CD4-positive, alpha-beta T cell treated with Interleukin-21 for 1 hour (primary cell): ENCODE measurements at places on chromosomes 4 and X.
A peak's percentile ranks its signal among the peaks of the same experiment; 100 is the strongest.

- DNase-seq: no peak
These were observed 42.1 kb upstream of the HOPX start for GRCh38 chr4:56723201-56723605.

GRCh38 chr4:105651884-105652283, 56.6 kb downstream of the INTS12 start:
- no peak for DNase-seq

DNA sequence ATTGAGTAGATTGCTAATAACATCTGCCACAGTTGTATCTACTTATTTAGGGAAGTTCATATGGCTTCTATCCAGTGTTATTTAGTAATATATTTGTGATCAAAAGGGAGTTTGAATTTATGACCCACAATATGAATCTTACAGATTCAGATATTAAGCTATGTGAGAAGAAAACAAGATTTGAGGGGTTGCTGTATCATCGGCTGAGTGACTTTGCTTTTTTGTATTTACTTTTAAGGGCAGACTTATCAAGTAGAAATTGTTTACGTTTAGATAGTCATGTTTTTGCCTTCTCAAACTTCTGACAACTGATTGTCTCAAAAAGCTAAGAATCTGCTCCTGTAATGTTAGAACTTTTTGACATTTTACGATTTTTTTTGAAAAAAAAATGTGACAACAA, 17.2 kb upstream of the DCK start:
- DNase-seq: no peak

- no peak for DNase-seq
These were observed 504.3 kb upstream of the ZFP42 start for GRCh38 chr4:187491286-187491685.

- no peak for DNase-seq
These were observed 8.9 kb upstream of the C1QTNF7 start for GRCh38 chr4:15418956-15419355.

DNA sequence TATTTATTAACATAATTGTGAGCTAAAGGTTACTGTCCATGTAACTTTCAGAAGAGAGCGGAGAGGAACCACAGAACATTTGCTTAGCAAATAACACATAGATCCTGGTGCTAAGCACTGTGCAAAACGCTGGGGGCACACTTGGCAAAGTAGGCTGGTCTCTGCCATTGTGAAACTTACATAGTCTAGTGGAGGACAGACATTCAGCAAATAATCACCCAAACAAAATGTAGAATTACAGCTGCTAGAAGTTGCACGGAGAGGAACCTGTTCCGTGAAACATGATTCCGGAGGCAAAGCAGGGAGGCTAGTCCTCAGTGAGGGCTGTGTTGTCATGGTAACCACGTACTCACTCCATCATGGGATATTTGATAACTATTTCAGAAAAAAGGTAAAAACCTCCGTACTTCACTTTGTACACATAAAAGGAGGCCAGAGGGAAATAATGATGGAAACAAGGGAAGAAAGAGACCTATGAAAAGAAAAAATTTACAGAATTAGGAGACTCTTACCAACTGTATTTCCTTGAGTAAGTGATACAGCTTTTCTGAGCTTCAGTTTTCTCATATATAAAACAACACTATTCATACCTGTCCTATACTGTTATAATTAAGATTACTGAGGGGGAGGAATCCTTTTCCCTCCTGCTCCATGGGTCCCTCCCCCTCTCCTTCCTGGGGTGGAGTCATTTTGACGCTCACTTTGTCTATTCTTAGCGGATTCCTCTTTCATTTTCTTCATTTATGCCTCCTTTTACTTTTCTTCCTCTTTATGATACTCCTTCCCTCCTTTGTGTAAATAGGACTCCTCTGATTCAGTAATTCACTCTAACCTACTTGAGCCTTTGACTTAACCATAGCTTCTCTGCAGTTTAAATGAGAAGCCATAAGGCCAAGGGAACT, 825 bp upstream of the RASGEF1B start:
- peak; percentile 76 for DNase-seq

DNA sequence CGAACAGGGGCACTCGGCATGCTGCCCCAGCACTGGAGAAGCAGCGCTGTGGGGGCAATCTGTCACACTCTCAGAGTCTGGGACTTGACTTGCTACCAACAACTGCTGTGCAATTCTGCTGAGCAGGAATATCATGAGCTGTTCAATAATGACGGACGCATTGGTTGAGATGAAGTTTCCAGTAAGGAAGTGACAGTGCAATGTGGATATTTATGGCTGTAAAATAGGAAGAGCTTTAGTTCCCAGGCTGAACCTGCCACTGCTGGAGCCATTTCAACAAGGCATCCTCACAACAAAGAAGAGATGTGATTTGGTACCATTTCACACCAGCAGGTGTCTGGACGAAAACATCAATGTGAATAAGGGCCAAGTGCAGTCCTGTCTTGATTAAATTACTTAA, 24.2 kb downstream of the CHST7 start:
- DNase-seq: no peak

GRCh38 chrX:39948582-39948981, 149.2 kb downstream of the BCOR start:
- DNase-seq: no peak

GRCh38 chrX:20437683-20438082, 171.0 kb upstream of the RPS6KA3 start:
- DNase-seq: peak; percentile 42

- no peak for DNase-seq
These were observed 6.0 kb upstream of the CCKAR start for GRCh38 chr4:26496207-26496783.

- DNase-seq: no peak
These were observed 25.9 kb upstream of the FAM241A start for GRCh38 chr4:112119353-112119783.

DNA sequence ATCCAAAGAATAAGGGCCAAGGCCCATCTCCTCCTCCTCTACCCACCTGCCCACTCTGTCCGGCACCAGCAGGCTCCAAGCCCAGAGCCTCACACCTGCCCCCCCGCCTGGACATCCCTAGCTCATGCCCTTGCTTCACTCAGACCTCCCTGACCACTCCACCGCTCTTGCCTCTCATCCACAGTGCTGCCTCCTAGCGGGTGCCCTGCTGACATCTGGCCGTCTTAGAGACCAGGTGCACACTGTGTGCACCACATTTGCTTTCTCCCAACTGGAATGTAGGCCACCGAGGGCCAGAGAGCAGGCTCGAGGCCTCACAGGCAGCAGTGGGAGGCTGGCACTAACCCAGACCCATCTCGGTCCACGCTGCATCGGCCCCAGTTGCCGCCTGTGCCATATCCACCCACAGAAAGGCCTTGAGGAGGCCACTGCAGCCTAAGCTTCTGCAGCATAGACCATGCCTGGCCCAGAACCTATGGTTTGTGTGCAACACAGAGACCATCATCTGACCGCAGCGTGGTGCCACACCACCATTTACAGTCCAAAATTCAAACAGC, 13.5 kb downstream of the LETM1 start:
- DNase-seq: no peak

DNA sequence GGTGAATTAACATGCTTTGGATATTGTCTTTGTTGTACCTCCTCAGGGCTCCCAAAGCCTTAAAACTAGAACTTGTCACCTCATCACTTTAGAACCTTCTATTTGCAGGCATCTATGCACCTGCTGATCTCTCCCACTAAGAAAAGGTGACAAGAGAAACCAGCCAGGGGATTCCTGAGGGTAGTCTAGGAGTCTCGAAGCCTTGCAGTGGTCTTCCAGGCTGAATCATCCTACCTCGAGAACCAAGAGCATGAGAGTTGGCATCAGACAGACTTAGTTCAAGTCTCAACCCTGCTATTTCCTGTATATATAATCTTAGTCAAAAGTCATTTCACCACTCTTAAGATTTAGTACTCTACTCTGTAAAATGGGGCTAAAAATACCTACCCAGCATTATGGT, 29.6 kb downstream of the RTL5 start:
- no peak for DNase-seq

DNA sequence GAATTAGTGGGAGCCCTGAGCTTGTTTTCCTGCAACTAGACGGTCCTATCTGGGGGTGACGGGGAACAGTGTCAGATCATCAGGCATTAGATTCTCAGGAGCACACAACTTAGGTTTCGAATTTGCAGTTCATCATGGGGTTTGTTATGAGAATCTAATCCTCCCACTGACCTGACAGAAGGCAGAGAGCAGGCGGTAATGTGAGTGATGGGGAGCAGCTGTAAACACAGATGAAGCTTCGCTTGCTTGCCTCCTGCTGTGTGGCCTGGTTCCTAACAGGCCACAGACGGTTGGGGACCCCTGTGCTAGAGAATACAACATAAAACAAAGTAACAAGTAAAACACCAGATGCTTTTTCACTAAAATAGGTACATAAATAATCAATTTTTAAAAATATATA, 86.2 kb upstream of the BLTP1 start:
- DNase-seq: no peak

DNA sequence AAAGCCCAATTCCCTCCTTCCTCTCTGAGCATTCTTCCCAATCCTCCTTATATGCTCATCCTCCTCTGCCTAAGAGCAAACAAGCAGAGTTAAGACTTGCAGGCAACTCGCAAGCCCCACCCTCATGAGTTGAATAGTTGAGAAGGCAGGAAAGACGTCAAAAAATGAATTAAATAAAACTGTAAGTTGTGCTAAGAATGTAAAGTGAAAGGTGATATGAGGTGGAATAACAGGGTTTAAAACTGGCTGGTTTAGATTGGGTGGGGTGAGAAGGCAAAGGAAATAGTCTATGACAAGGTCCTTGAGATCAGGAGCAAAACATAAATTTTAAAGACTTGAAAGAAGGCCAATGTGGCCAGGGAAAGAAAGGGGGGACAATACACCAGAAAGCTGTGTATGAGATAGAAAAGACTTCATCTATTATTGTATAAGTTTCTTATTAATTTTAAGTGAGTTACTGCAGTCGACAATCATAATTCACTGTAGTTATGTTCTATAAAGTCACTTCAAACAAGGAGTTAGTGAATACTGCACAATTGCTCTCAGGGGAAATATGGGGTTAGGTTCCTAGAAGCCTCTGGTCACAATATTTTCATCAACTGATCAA, 124.9 kb downstream of the RELL1 start:
- no peak for DNase-seq

DNA sequence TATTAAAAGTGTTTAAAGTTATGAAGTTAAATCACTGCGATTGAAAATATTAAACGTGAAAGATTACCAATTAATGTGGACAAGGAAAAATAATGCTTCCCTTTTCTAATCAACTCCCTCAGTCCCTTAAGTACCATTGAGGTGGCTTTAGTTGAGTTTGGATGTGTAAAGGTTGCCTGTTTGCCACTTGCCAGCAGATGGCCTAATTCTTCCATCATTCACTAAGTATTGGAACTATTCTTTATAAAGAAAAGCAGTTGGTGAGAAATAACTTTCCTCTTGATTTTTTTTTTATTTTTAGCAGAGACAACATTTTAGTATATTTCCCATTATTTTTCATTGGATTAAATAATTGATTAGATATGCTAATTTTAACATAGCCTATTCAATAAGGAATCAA, 295.9 kb upstream of the TACR3 start:
- DNase-seq: no peak

GRCh38 chr4:5409237-5409636, 299.1 kb downstream of the EVC2 start:
- DNase-seq: no peak

- DNase-seq: no peak
These were observed 108.3 kb upstream of the USP9X start for GRCh38 chrX:40976981-40977380.

- no peak for DNase-seq
These were observed 12.3 kb upstream of the VCX2 start for GRCh38 chrX:8183346-8183745.

GRCh38 chr4:154977228-154977627, 196.2 kb downstream of the RBM46 start:
- DNase-seq: no peak

DNA sequence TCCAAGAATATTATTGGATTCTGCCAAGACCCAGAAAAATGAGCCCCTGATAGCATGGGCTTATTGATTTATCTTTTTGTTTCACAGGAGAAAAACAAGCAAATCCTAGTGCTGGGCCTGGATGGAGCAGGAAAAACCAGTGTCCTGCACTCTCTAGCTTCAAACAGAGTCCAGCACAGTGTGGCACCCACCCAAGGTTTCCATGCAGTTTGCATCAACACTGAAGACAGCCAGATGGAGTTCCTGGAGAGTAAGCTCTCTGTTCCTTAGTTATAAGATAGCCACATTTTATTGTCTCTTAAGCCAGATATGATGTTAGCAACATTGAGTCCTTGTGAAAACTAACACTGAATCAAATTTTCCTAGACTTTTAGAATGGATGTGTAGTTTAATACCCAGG, 5.5 kb downstream of the ARL9 start:
- no peak for DNase-seq

DNA sequence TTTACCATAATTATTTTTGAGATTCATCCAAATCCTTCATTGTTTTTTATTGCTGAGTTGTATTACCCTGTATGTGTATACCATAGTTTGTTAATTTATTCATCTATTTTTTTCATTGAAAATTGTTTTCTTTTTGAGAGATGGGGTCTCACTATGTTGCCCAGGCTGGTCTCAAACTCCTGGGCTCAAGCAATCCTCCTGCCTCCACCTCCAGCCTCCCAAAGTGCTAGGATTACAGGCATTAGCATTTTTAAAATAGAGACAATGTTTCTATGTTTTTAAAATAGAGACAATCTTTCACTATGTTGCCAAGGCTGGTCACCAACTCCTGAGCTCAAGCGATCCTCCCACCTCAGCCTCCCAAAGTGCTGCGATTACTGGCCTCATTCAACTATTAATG, 1.6 kb upstream of the MAGIX start:
- no peak for DNase-seq

GRCh38 chr4:173504181-173504503, 25.9 kb downstream of the HAND2 start:
- DNase-seq: no peak

GRCh38 chrX:154749856-154750255, 1.0 kb downstream of the GAB3 start:
- no peak for DNase-seq
